ENCODE measurements at places on chromosomes 4 and X. TPM values are rescaled to one million over a fixed set of nuclear protein-coding genes. Genes with fewer than 3 reads are reported as not detected.

- DNase-seq: no peak
Observed at GRCh38 chr4:80144676-80145470, 52.4 kb upstream of the PRDM8 start.

GABRA4 gene
- not detected for polyA plus RNA-seq

- no peak for DNase-seq
Observed at GRCh38 chrX:1316527-1316926, 20.1 kb upstream of the IL3RA start.

GRCh38 chr4:147057611-147058190 is 112.0 kb upstream of the TTC29 start:
- no peak for DNase-seq

GRCh38 chr4:13164783-13165331 is 319.3 kb downstream of the RAB28 start:
- DNase-seq: no peak

DNA sequence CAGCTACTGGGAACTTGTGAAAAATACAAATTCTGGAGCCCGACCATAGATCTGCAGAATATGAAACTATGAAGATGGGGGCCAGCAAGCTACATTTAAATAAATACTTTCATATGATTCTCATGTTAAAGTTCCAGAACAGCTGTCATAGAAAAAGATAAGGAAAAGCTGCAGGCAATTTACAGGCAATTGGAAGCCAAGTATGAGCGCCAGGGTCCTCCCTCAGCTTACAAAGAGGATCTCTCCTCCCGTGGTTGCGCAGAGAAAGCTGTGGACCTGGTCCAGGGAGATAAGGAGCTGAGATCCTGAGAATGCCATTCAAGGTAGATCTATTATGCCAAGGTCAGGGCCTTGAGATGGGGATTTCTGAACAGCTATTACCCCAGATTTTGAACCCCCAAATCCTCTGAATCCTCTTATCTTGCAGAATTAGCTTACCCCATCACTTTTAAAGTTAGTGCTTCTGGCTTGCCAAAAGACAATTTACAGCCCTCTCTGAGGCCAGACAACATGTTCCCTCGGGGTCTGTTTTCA is 25.6 kb upstream of the FRAS1 start:
- peak; percentile 69 for DNase-seq

- DNase-seq: no peak
Observed at GRCh38 chrX:13066391-13066790, 22.0 kb upstream of the FAM9C start.

DNA sequence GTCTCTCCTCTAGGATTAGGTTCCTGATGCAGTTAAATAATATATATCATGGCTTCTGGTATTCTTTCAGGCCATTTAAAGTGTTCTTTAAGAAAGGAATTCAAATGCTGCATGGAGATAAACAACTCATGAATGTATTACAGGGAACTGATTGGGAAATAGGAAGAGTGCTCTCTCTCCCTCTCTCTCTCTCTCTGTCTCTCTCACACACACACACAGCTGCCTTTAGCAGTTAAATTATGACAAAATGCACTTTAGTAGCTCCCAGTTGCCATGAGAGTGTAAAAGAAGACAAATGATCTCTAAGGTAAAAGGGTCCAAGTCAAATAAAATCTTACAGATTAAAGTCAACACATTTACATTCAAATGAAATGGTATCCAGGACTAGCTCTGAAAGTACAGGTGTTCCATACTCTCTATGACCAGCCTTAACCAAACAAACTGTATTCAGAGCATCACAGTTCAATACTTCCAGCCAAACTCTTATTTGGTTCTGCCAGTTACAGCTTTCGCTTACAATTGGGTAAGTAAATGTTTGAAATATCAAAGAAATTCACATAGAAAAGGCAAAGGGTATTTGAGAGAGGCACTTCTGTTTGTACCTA is 94.7 kb upstream of the CXXC4 start:
- DNase-seq: no peak

All from right lung (tissue), 10 donors.